Eye (tissue), 1 donor: ENCODE measurements at places on chromosomes 16 and 17.

DNA sequence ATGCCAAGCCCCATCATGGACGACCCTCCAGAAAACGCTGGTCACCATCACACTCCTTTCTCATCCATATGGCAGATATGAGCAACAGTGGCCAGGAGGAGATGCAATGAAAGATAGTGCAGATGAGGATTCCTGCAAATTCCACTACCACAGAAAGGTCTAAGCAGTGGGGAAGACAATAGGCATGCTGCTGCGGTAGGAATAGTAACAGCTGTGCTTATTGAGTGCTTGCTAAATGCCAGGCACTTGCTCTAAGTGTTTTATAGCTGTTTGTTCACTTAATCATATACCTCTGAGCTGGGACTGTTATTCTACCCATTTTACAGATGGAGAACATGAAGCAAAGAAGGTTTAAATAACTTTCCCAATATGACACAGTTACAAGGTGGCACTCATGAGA, 46.6 kb upstream of the AKAP1 start:
- no peak for DNase-seq

DNA sequence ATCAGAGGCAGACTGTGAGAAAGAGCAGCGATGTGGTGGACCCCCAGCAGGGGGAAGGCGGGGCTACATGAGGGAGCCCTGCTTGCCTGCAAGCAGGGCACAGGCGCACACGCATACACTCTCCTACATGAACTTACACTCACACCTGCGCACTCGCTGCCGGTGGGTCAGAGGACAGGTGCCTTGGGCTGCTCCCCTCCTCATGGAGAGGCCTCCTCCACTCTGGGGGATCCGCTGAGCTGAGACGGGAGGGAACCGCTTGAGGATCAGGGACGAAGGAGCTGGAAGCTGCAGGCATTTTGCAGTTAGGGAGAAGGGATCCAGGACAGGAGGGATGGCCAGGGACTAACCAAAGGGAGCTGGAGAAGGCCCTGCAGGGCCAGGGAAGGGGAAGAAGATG, 14.2 kb downstream of the OSBPL7 start:
- DNase-seq: no peak

- DNase-seq: no peak
Measured at GRCh38 chr16:28172336-28172735, 39.4 kb downstream of the XPO6 start.

DNA sequence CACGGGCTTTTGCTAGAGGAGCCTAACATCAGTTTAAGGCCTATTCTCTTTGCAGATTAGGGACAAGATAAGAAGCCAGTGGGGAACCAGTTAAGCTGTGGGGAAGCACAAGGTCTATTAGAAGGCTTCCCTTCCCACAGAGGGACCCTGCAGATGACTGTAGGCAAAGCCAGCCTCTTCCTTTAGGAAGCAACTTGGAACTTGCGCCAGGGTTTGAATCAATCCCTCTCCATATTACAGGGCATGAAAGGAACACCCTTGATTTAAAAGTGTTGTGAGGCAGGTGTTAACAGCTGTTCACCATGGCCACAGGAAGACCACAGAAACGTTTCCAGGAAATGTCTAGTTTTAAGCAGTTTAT, 77.3 kb downstream of the RPTOR start:
- DNase-seq: no peak
